Stimulated activated CD4-positive, alpha-beta T cell treated with anti-CD3 and anti-CD28 coated beads, Interleukin-12 subunit alpha, Interleukin-12 subunit beta, amount 100 ng/mL, for 48 hours (primary cell): ENCODE measurements at places on chromosomes 11 and 22.

- DNase-seq: no peak
These were observed 644.4 kb downstream of the TBC1D22A start for GRCh38 chr22:47406896-47407295.

DNA sequence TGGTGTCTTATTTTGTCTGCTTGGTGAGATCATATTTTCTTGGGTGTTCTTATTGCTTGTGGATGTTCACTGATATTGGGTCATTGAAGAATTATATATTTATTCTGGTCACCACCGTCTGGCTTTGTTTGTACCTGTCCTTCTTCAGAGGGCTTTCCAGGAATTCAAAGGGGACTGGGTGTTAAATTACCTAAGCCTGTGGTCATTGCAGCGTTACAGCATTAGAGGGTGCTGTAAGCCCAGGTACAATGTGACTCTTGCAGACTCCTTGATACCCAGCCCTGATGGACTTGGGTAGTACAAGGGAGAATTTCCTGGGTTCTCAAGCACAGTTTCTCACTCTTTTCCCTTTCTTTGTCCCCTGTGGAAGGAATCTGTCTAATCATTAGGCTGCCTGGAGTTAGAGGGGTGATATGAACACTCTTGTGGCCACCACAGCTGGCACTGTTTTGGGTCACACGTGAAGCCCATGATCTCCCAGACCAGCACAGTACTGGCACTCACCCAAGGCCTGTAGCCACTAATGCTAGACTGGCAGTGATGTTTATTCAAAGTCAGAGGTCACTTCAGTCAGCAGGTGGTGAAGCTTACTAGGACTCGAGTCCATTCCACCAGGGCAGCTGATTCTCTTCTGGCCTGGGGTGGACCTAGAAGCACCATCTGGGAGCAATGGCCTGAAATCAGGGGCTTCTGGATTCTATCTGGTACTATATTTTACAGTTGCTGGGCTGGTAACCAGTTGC, 56.1 kb upstream of the NARS2 start:
- DNase-seq: no peak

DNA sequence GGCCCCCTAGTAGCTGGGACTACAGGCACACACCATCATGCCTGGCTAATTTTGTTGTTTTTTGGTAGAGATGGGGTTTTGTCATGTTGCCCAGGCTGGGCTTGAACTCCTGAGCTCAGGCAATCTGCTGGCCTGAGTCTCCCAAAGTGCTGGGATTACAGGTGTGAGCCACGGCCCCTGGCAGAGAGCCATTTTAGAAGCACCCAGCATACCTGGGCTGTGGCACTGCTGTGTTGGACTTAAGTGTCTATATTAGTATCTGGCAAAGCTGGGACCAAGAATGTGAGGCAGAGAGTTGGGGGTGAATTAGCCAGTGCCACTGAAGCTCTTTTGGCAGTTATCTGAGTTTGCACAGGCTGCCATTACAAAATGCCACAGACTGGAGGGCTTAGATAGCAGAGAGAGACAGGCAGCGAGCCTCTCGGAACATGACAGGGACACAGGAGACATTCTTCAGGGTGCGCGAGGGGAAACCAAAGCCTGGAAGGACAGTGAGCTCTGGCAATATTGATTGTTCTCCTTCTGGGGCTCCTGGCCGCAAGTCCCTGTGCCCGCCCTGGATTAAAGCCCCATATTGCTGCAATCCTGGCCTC, 87.7 kb upstream of the ALX4 start:
- DNase-seq: no peak

- DNase-seq: no peak
These were observed 294.3 kb downstream of the LARGE1 start for GRCh38 chr22:33625959-33626358.

DNA sequence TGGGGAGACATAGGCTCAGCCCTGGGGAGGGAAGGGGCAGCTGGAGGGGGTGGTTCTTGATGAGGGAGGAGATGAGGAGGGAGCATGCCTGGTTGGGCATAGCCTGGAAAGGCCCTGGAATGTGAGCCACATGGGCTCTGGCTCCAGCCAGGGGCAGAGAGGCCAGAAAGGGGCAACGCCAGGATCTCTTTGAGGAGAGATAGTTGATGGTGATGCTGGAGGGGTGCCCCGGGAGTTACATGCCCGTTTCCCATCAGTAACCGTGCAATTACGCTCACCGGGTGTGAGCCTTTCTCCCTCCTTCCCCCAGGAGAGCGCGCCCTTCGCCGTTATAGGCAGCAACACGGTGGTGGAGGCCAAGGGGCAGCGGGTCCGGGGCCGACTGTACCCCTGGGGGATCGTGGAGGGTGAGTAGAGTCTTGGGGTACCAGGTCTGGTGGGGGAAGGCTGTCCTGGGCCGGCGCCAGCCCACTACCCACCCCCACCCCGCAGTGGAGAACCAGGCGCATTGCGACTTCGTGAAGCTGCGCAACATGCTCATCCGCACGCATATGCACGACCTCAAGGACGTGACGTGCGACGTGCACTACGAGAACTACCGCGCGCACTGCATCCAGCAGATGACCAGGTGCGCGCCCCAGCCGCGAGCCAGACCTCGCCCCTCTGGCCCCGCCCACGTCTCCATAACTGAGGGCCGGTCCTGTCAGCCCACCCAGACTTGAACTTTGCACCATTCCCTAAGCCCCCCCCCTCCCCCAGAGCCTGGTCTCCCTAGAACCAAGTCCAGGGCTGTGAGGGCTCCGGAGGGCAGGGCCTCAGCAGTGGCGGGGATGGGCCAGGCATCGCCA, 1.8 kb upstream of the GP1BB start:
- no peak for DNase-seq
